Cerebellar nuclear complex (tissue), 1 donor: ENCODE measurements at places on chromosomes 1 and 21.

DNA sequence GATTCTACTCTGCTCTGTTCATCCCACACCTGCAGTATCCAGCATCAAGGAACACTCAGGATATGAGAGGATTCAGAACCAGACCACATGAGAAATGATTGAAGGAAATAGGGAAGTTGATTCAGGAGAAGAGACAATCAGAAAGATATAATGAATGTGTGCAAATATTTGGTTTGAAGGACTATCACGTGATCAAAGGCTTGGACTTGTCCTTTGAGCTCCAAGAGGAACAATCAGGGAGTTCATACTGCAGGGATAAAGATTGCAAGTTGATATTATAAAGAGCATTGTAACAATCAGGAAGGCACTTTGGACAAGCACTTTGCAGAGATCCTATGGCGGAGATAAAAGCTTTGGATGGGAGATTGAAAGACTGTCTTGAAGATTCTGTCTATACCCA, 13.9 kb upstream of the PIGM start:
- no peak for DNase-seq

GRCh38 chr21:30168086-30168485, 1.5 kb upstream of the CLDN17 start:
- DNase-seq = no peak

DNA sequence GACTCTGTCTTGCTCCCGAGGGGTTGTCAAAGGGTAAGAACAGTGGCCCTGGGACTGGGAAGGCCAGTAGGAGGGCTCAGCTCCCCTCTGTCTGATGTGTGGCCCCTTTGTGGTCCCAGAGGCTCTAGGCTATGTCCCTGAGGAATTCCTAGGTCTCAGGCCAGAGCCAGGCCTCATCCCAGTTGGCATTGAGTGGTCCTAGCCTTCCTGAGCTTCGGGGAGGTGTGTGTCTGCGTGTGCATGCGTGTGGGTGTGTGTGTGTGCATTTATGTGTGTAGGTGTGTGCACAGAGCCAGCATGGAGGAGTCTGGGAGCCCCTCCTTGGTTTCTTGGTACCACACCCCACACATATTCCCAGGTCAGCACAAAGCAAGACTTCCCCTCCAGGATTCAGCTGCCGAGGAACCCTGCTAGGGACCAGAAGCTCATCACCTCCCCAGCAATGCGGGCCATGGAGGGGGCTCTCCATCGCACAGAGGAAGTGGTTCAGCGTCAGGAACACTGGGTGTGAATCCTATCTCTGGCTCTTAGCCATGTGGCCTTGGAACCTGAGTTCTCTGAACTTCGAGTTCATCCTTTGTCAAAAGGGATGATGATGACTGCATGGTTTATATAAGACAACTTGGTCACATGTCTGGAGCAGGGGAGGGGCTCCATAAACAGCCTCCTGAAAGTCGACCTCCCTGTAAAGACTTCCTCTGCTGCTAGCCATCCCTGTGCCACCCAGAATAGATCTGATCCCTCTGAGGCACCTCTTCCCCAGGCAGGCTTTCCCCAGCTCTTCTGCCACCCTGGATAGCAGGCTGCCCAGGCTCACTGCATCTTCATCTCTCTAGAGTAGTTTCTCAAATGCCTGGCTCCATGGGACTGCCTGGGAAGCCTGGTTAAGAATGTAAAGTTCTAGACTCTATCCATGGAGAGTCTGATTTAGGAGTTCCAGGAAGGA, 8.3 kb upstream of the EPS8L3 start:
- DNase-seq = no peak

DNA sequence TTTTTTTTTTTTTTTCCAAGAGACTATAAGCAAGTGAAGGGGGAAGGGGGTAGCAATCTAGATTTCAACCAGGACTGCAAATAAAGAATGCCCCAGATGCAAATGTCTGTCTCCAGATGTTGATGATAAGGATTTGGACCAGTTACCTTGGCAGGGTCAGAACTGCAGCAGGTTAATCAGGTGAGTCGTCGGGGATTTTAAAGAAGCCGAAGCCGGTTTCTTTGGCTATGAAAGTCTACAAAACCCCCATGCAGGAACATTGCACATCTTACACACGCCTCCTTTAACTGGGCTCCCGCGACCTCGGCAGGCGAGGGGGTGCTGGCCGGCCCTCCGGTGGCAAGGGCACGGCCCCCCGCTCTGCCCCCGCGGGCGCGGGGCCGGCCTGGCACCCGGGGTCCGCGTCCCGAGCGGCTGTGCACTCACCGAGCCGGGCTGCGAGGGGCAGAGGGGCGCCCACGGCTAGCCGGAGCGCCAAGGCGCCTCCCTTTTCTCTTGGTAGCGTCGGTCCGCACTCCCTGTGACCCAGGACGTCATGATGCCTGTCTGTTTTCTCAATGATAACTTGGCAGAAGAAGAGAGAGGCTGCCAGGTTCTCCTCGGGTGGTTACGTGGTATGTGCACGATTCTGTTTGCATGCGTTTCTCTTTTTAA, 366.3 kb upstream of the ESRRG start:
- no peak for DNase-seq

- DNase-seq = no peak
These were observed 66.8 kb downstream of the TTC3 start for GRCh38 chr21:37139902-37140301.

- no peak for DNase-seq
These were observed 83.0 kb upstream of the ZC3H12A start for GRCh38 chr1:37391211-37392011.

GRCh38 chr1:218397752-218398339, 52.7 kb downstream of the TGFB2 start:
- no peak for DNase-seq

GRCh38 chr1:156448134-156448967, 52.2 kb downstream of the MEF2D start:
- no peak for DNase-seq

- no peak for DNase-seq
These were observed 142.0 kb downstream of the FOXD2 start for GRCh38 chr1:47579809-47580208.

GRCh38 chr1:65640046-65640445, 152.6 kb upstream of the PDE4B start:
- DNase-seq = no peak

GRCh38 chr1:221343607-221344006, 398.3 kb downstream of the DUSP10 start:
- DNase-seq = no peak

GRCh38 chr1:54464031-54464476, 57.9 kb upstream of the SSBP3 start:
- DNase-seq = no peak

- DNase-seq = no peak
These were observed 337.6 kb downstream of the SMYD3 start for GRCh38 chr1:246169486-246169885.

DNA sequence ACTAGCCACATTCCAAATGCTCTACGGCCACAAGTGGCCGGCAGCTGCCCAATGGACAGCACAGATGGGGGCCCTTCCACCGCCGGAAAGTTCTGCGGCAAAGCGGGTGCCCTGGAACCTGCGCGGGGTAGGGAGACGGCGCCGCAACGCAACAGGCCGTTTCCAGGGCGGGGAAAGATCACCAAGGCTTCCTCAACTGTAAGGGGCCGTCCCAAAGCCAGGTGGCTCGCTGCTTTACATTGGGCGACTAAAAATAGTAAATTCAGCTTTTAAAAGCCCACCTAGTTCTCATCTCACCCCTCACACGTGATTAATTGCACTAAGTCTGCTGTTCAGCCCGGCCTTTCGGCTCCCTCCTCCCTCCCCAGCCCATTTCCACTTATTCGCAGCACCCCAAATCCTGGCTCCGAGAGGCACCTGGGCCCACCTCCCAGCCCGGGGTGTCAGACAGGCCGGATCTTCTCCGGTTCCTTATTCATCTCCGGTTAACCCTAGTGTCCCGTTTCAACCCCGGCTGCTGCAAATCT, 643 bp downstream of the CFAP298 start:
- DNase-seq = no peak

DNA sequence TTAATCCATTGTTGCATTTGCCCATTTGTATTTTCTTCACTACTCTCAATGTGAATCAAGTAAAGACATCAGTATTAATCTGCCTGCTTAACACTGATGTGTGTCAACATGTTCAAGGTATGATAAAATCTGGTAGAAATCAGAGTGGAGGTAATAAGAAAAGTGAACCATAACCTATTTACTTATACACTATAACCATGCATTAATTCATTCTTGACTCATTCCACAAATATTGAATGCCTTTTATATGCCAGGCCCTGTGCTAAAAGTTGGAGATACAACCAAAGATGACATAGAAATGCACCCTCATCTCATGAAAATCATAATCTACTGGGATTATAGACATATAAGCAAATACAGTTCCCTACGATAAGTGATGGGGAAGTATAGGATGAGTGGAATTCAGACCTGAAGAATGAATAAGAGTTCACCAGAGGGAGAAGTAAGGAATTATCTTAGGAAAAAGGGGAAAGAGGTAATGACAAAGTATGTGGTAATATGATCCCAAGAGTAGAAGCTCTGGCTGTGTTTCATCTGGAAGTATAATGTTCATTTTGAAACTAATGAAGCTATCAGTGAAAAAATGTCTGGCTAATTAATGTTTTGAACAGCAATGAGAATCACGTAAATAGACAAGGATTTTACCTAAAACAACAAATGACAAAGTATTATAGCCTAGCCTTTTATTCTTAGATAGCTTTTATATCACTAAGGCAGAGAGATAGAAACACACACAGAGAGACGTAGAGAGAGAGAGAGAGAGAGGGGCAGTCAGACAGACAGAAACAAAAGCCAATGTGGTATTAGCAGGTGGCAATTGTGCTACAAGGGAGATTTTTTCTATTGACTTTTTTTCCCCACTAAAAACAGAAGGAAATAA, 7.0 kb upstream of the RWDD3 start:
- no peak for DNase-seq

DNA sequence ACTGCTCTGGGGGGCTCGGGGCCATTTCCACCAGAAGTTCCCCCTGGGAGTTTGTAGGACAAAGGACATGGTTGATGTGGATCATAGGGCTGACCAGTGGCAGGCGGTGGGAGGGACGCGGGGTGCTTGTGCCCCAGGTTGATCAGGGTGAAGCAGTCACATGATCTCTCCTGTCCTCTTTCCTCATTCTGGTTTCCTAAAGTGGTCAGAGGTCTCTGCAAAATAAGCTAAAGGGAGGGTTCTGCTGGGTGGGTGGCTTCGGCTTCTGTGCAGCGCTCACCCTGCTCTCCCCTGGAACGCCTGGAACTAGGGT, 9.2 kb downstream of the PDXK start:
- DNase-seq = no peak

DNA sequence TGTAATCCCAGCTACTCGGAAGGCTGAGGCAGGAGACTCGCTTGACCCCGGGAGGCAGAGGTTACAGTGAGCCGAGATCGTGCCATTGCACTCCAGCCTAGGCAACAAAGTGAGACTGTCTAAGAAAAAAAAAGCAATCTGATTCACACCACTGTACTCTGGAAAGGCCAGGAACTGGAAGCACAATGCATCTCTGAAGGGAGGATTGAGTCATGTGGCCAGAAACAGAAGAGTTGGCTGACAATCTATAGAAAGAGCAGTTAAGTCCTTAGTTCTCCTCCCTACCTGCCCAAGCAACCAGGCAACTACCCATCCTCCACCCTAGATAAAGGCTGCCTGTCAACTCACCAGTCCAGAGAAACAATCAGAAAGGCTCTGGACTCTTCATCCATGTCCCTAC, 45.9 kb downstream of the PIK3R3 start:
- no peak for DNase-seq
